Pericardium fibroblast (primary cell): ENCODE measurements at places on chromosomes 2 and 18. TPM values are rescaled to one million over a fixed set of nuclear protein-coding genes. Genes with fewer than 3 reads are reported as not detected.

The SCRN3 gene
- 9.4 and 9.9 TPM in 2 replicates for total RNA-seq

The TEKT4 gene
- not detected in 2 replicates for total RNA-seq

The ELOA2 gene
- total RNA-seq = not detected in 2 replicates

The KLHL14 gene
- not detected in 2 replicates for total RNA-seq

The CHST10 gene
- 5.7 and 7.8 TPM in 2 replicates for total RNA-seq

The PTH2R gene
- total RNA-seq = not detected in 2 replicates

The NT5C1B gene
- not detected in 2 replicates for total RNA-seq

The PAPOLG gene
- 9.2 TPM in 2 replicates for total RNA-seq
